NCI-H345 (cell line): ENCODE measurements at places on chromosomes 2 and 18.

DNA sequence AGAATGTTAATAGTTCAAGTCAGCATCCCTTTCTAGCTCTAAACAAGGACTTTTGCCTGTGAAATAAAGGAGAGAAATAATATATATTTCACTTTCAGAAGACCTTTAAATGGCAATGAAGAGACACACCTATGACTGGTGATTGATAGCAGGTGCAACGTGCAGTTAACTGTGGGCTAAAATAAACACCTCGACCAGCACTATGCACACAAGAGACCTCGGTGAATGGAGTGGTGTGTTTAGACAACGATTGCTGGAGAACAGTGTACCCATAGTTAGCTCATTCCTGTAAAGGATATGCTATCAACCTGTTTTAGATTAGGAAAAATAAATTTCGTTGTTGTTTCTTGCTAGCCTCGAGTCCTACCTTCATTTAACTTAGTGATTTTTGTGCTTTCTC is 143.4 kb downstream of the NR4A2 start:
- peak; percentile 78 for DNase-seq

DNA sequence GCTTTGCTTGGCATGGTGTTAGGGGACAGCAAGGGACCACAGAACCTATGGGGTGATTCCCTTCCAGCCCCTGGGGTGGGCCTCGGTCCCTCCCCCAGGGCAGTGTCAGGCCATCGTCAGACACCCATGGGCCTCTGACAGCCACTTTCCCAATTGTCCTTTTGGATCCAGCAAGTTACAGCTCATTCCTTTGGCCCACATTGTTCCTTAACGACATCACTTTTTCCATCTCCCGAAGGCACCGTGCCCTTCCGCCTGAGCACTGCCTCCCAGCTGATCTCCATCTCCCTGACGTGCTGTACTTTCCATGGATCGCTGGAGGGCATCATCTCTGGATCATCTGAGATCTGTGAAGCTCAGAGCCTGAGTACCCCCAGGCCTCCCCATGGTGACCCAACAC is 10.4 kb upstream of the KCNK3 start:
- no peak for DNase-seq

DNA sequence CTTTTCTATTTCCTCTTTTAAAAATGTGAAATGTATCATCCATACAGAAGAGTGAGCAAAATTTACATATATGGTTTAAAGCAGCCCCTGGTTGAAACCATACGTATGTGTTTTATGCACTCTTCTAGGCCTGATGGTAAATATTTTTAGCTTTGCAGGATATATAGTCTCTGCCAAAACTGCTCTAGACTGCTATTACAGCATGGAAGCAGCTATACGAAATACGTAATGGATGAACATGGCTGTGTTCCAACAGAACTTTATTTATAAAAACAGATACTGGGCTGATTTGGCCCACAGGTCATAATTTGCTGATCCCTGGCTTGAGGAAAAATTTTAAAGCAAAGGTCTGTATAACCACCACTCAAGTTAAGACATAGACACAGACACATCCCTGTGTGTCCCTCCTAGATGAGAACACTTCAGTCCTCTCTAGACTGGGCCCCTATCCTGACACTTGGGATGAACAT is 42.5 kb upstream of the ATP8B1 start:
- no peak for DNase-seq

- peak; percentile 77 for DNase-seq
Observed at GRCh38 chr2:6080932-6081753, 389.0 kb downstream of the SOX11 start.

DNA sequence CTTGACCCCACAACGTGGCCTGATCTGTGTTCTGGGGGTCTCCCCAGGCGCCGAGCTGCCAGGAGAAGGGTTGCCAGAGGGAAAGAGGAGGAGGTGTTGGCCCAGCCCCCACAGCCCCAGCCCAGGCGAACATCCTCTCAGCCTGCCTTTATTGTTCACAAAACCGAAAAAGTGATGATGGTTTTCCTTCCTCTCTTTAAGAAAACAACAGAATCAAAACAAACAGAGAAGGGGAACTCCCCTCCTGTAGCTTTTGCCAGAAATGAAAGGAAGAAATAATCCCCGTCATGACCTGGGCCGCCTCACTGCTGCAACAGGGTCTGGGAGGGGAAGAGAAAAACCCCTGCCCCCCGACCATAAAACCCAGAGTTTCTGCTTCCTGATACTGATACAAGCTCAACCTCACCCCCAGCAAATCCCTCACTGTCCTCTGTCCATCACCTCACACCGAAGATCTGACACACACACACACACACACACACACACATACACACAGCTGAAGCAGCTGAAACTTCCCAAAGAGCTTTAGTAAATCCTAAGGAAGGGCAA is 52.0 kb downstream of the ZFP36L2 start:
- no peak for DNase-seq

DNA sequence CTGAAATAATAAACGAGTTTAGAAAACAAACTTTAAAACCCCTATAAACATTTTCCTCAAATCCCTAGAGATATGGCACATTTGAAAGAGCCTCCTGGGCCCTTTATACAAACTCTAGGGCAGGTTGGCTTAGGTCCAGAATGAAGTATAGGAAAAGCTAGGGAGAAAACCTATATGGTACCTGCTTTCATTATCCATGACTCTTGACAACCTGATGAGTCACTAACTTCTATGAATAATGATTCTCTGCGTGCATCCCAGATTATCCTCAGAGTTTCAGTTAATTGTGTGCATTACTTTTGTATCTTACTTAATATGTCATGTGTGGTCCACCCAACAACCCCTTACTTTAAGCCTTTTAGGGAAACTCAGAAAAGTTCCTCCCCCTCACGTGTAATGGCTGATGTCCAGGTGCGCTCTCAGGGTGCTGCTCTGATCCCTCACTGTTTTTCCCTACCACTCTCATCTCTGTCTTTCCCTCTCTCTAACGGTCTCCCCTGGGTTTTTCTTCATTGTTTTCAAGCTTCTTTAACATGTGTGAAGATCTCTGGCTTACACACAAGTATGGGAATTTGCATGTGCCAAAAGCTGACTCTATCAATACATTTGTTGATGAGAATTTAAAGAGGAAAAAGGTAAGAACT is 78.5 kb downstream of the LRP1B start:
- peak; percentile 24 for DNase-seq

GRCh38 chr2:205730191-205730590 is 47.9 kb downstream of the NRP2 start:
- peak; percentile 43 for DNase-seq

DNA sequence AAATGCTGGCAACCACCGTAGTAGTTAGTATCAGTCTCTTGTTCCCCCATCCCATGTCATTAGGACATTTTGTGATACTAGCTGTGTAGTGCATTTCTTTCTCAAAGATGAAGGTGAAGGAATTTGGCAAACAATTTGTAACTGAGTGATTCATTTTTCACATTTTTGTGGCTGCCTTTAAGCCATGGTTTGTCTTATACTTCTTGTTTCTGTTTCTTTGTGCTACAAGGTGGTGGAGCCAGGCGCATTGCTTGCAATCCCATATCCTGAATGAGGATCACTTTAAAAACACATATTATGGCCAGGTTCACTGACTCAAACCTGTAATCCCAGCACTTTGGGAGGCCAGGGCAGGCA is 40.6 kb downstream of the GPD2 start:
- DNase-seq, result no peak

DNA sequence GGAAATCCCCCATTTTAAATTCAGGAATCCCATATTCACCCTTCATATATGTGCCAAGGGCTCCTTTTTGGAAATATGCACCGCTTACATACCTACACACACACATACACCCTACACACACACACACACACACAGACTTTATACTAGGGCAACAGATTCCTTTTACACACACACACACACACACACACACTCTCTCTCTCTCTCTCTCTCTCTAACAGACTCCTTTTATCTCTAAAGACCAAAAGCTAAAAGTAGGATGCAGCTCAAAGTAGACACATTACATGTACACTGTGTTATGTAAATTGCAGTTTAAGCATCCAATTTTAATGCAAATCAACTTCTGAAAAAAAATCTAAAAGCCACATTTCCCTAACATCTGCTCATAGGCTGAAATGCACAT is 130.9 kb upstream of the CAPN13 start:
- no peak for DNase-seq

GRCh38 chr2:198930170-198930569 is 527.6 kb downstream of the SATB2 start:
- DNase-seq, result no peak

- no peak for DNase-seq
Observed at GRCh38 chr2:10353931-10354330, 51.2 kb downstream of the HPCAL1 start.

DNA sequence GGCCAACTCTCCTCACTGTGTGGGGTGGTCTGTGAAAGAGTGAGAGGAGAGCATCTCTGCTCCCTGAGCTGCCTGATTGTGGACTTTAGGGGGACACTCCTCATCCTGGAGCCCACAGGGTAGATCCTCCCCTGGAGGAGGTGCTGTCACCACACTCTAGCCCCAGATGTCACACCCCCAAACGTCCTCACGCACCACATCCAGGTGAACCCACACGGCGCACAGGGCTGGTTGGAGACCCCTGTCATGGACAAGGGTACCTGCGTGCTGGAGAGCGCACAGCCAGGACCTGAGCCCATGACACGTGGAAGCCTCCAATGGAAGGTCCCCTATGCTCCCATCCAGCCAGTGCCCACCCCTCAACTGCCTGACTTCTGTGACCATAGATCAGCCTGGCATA is 10.5 kb downstream of the AGXT start:
- no peak for DNase-seq

DNA sequence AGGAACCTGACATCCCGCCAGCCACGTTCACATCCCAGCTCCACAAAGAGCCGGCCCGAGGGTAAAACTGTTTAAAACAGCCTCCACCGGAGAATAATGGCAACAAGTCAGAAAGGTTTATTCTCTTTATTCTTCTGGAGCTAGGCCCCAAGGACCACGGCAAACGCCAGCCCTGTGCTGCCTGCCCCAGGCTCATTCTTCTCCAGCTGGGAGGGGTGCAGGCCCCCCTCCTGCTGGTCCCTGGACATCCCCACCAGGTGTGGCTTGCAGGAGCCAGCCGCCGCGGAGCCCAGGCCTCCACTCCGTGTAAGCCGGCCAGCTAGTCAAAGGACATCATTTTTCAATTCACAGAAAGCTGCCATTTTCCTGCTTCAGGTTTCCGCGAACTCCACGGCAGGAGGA is 65.8 kb upstream of the SALL3 start:
- no peak for DNase-seq

DNA sequence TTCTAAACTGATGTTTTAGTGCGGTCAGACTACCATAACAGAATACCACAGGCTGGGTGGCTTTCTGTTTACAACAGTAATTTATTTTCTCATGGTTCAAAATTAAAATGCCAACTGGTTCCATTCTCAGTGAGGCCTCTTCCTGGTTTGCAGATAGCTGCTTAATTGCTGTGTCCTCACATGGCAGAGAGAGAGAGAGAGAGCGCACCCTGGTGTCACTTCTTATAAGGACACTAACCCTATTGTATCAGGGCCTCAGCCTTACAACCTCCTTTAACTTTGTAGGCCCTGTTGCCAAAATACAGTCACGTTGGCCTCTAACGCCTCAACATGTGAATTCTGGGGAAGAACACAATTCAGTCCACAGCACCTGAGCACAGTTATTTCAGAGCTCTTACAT is 37.5 kb upstream of the ZNF385B start:
- DNase-seq, result peak; percentile 8

GRCh38 chr2:44807201-44808025 is 134.1 kb upstream of the SIX3 start:
- no peak for DNase-seq

GRCh38 chr2:27085673-27086089 is 891 bp upstream of the KHK start:
- DNase-seq, result peak; percentile 51

GRCh38 chr18:28574175-28574574 is 397.2 kb upstream of the CDH2 start:
- no peak for DNase-seq

- DNase-seq, result no peak
Observed at GRCh38 chr2:10359731-10360329, 57.1 kb downstream of the HPCAL1 start.

GRCh38 chr2:164737612-164738081 is 104.0 kb downstream of the COBLL1 start:
- peak; percentile 61 for DNase-seq

GRCh38 chr2:213923543-213923942 is 487.3 kb upstream of the VWC2L start:
- DNase-seq, result peak; percentile 93

DNA sequence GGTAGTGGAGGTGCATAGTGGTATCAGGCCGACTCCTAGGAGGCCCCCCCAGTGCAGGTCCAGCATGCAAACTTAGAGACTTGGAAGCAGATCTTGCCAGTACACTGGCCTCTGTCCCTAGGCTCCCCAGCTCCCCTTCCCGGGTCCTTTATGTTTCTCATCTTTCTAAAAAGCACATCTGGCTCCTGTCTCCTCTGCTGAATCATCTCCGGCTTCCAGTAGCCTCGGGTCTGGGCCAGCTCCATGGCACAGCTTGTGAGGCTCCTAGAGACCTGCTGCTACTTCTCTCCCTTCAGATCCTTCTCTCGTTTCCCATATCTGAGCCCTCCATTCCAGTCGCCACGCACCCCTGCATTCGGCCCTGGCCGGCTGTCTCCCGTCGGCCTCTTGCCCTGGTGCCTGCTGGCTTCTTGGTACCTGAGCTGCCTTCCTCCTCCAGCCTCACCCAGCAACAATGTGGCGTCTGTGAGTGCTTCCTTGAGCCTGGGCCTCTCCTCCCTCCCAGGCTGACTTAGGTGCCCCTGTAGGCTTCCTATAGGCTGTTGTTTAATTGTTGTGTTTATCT is 6.6 kb downstream of the TRAF3IP1 start:
- DNase-seq, result no peak

- DNase-seq, result no peak
Observed at GRCh38 chr2:28219138-28219537, 173.5 kb upstream of the FOSL2 start.

DNA sequence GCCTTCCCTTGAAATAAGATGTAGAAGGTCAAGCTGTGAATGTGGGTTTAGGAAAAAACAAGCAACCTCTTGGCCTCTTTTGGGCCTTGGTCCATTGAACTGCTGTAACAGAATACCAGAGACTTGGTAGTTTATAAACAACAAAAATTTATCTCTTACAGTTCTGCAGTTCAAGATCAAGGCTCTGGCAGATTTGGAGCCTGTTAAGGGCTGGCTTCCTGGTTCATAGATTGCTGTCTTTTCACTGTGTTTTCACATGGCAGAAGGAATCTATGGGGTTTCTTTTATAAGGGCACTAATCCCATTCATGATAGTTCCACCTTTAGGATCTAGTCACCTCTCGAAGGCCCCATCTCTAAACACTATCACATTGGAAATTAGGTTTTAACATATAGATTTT is 20.2 kb upstream of the STK17B start:
- DNase-seq, result no peak
